NCI-H460 (cell line): ENCODE measurements at places on chromosomes 3 and 15.

GRCh38 chr15:70442211-70442610, 321.1 kb downstream of the UACA start:
- DNase-seq = no peak

DNA sequence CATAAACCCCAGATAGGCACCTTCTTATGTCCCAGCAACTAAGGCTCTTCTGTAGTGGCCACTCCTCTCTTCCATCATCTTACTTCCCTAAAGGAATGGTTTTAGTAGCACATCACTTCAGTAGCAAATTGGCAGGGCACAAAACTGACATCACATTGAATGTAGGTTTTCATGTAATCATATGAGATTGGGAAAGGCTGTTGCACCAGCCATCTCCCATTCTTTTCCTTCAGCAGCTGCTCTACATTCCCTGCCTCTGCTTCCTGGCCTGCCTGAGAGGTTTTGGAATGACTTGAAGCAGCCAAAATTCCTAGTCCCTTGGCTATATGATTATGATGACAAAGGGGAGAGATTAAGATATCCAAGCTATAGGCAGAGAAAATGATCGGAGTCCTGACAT, 36.5 kb downstream of the NSUN3 start:
- DNase-seq = no peak

DNA sequence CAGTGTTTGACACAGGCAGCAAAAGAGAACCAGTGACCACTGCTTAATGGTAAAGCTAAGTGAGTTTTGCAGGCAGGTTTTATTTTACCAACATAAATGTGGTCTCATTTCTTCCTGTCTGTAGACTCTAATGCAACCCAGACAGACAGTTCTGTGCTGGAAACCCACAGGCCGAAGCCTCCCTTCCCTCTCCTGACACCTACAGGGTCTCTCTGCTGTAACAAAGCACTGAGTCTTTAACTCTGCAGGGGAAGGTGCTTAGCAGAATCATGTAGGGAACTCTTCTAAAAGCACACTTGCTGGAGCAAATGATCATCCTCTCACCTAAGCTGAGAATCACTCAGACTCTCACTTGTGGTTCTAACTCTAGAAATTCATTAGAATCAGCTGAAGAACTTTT, 200.3 kb downstream of the KBTBD8 start:
- no peak for DNase-seq

- no peak for DNase-seq
These were observed 3.0 kb upstream of the SOX14 start for GRCh38 chr3:137761099-137761562.

- DNase-seq = no peak
These were observed 59.4 kb downstream of the LDHAL6B start for GRCh38 chr15:59266028-59266427.

- DNase-seq = no peak
These were observed 17.5 kb downstream of the VGLL3 start for GRCh38 chr3:86973440-86973839.

- no peak for DNase-seq
These were observed 292.1 kb downstream of the DIPK2A start for GRCh38 chr3:144263706-144264105.
